ENCODE measurements at places on chromosomes 16 and 17.

DNA sequence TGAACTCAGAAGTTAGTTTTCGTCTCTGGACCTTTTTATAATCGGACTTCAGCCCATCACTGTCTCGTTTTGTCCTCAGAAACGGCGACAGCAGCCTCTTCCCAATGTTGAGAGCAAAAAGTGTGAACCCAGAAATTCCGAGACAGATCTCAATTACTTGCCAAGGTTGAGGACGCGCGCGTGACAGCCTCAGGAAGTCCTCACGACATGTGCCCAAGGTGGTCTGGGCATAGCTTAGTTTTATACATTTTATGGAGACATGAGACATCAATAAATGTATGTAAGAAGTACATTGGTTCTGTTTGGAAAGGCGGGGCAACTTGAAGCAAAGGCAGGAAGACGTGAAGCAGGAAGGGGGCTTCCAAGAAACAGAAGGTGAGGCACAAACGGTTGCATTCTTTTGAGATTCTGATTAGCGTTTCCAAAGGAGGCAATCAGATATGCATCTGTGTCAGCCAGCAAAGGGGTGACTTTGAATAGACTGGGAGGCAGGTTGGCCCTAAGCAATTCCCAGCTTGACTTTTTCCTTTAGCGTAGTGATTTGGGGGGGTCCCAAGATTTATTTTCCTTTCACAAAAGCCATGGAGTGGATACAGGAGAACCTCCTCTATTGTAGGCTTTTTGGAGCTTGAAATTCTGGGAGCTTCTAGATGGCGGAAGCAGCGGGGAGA, 583 bp upstream of the ZNF747 start:
- DNase-seq, result no peak

DNA sequence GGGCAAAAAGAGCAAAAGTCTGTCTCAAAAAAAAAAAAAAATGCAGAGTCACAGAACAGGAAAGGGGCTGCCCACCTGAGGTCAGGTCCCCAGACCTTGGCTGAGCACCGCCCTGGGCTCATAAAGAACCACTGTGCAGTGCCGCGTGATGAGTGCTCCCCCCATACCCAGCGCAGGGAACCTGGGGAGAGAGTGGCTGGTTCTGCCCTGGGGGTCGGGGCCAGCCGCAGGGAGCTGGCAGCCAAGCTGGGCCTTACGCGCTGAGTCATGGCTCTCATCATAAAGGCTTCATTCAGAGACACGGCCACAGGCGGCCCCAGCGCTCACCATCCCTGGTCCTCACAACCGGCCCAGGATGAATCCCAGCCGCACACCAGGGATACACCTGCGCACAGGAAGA, 80.7 kb downstream of the RAB11FIP4 start:
- DNase-seq, result no peak

- no peak for DNase-seq
Observed at GRCh38 chr17:62827746-62828485, 19.8 kb upstream of the MARCHF10 start.

DNA sequence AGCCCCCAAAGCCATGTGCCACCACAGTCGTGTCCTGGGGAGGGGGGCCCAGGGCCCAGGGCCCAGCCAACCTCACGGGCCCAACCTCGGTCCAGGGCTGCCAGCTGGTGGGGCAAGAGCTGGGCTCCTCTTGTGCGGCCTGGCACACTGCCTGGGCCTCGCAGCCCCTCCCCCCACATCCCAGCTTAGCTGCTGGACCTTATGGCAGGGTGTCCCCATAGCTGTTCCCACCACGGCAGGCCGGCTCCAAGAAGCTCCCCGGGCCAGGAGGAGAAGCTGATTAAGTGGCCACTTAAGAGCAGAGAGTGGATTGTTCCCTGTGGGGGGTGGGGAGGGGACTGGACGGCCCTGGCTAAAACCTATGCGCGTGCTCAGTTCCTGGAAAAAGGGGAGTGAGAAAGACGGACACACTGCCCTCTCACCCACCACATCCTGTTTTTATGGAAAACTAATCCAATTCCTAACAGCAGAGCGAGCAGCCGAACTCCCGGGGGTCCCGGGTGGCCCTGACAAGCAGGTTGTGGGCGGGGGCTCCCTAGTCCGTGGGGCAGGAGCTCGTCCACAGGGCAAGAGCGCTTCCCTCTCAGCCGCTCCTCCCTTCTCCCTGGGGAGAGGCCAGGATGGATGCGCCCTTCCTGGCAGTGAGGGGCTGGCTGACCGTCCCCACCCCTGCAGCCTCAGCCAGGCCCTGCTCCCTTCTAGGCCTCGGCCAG, 16.8 kb downstream of the PIEZO1 start:
- no peak for DNase-seq

GRCh38 chr17:58560511-58560910, 46.1 kb upstream of the MTMR4 start:
- DNase-seq, result no peak

DNA sequence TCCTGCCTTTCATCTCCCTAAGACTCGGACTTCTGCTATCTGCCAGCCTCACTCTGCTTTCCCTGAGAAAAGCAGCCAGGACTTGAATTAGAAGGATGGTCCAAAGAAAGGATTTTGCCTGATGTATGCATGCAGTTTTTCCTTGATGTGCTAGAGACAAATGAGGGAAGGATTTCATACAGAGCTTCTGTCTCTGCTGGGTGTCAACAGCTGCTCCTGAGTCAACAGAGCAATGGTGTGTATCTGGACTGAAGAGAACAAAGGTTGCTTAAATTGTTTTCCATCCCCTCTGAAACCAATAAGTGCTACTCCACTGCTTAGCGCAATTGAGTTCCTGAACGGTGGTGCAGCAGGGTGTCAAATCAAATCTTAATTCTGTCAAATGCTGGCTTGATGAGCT, 680.6 kb upstream of the C16orf82 start:
- peak; percentile 73 for DNase-seq

GRCh38 chr16:5187402-5187952, 89.9 kb upstream of the EEF2KMT start:
- no peak for DNase-seq

DNA sequence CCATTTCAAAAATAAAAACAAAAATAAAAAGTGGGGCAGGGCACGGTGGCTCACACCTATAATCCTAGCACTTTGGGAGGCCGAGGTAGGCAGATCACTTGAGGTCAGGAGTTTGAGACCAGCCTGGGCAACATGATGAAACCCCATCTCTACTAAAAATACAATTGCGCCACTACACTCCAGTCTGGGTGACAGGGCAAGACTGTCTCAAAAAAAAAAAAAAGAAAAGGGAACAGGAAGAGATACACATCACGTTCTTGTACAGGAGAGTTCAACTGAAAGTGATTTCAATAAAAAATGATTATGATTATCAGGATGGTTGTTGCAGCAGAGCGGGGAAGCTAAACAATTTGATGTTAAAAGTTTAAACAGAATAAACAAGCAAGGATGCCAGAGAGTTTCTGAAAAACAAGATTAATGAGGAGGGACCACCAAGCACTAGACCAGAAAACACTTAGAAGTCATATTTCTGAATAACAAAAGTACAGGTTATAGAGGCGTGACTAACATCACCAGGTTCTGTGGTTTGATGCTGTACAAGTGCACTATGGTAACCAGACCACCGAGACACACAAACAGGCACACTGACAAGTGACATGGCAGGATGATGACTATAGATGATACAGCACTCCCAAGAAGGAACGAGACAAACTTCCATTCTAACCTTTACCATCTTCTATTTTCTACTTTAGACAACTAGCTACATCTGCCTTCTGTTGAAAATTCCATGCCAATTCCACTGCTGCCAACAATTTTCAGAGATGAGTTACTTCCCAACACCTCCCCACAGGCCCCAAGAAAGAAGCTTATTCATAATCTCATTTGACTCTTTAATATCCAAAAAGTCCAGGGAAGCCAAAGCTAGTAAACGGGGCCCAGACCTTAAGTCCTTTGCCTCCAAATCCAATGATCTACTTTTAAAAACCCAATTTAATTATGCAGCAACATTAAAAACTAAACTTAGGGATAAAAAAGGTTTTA, 11.8 kb downstream of the DNAJA2 start:
- DNase-seq, result no peak

DNA sequence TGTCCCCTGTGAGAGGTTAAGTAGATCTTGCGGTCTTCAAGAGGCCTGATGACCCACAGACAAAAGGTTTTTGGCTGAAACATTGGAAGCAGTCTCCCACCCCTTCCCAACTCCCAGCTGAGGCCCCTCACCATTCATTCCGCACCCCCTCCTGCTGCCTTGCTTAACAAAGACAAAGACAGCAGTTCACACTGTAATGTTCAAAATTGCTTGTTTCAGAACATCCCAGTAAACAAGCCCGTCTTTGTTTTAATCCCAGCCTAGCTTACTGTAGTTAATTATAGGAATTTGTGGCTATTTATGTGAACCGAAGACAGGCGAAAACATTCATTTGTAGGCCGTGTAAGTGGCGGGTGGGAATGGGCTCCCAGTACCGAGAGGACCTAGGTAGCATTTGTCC, 55.7 kb downstream of the IRX5 start:
- DNase-seq, result no peak

- no peak for DNase-seq
Observed at GRCh38 chr16:88084881-88085280, 133.6 kb downstream of the BANP start.

All from NCI-H748 treated with DMSO at 0.1 percent for 48 hours (cell line).